ENCODE measurements at places on chromosomes 2 and 18.

DNA sequence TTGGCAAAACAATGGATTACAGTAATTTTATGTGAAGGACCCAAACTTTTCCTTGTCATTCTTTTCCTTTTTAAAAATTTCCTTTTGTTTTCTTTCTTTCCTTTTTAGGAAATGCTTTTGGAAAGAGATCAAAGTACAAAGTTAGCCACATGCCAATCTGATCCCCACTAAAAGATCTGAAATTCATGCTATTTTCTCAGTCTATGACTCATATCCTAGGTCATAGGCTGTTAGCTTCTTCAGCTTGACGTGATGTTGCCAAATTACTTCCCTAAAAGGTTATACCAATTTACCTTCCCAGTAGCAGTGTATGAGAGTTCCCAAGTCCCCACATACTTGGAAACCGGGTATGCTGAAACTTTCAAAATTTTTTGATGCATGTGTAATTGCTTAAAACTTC lies 355.3 kb downstream of the INSIG2 start:
- no peaks in the 10 kb centered on the region for H3K4me1 ChIP-seq
- no peaks in the 10 kb centered on the region for H3K36me3 ChIP-seq
- H3K4me3 ChIP-seq = no peak overlapping the region
- no peaks in the 10 kb centered on the region for H3K27me3 ChIP-seq
- DNase-seq = no peak
- no peak overlapping the region for H3K27ac ChIP-seq

- H3K36me3 ChIP-seq = no peaks in the 10 kb centered on the region
- peaks cover 17% of the 10 kb centered on the region for H3K4me1 ChIP-seq
- DNase-seq = peak; percentile 74
Observed at GRCh38 chr2:222239945-222240675, 58.7 kb downstream of the PAX3 start.

GRCh38 chr2:167551416-167551815 lies 663.1 kb downstream of the XIRP2 start:
- H3K27ac ChIP-seq = no peak overlapping the region
- no peak for DNase-seq
- H3K36me3 ChIP-seq = no peaks in the 10 kb centered on the region
- no peak overlapping the region for H3K4me3 ChIP-seq

- no peaks in the 10 kb centered on the region for H3K27me3 ChIP-seq
- H3K4me1 ChIP-seq = no peaks in the 10 kb centered on the region
- no peaks in the 10 kb centered on the region for H3K36me3 ChIP-seq
Observed at GRCh38 chr18:38250971-38251370, 685.4 kb upstream of the CELF4 start.

GRCh38 chr2:43265421-43265820 lies 39.0 kb upstream of the ZFP36L2 start:
- no peaks in the 10 kb centered on the region for H3K36me3 ChIP-seq
- H3K4me3 ChIP-seq = no peak overlapping the region
- no peaks in the 10 kb centered on the region for H3K27me3 ChIP-seq
- H3K27ac ChIP-seq = no peak overlapping the region
- no peak for DNase-seq

- no peaks in the 10 kb centered on the region for H3K4me1 ChIP-seq
- no peak for DNase-seq
- no peak overlapping the region for H3K4me3 ChIP-seq
- H3K36me3 ChIP-seq = no peaks in the 10 kb centered on the region
- H3K27me3 ChIP-seq = no peaks in the 10 kb centered on the region
Observed at GRCh38 chr2:60992985-60993392, 24.5 kb upstream of the PEX13 start.

- H3K4me1 ChIP-seq = no peaks in the 10 kb centered on the region
- no peaks in the 10 kb centered on the region for H3K27me3 ChIP-seq
Observed at GRCh38 chr18:38579764-38580163, 1014.2 kb upstream of the CELF4 start.

GRCh38 chr18:69954719-69955480 lies 7.2 kb upstream of the CD226 start:
- no peak overlapping the region for H3K4me3 ChIP-seq
- DNase-seq = no peak
- H3K27me3 ChIP-seq = no peaks in the 10 kb centered on the region
- no peaks in the 10 kb centered on the region for H3K4me1 ChIP-seq

DNA sequence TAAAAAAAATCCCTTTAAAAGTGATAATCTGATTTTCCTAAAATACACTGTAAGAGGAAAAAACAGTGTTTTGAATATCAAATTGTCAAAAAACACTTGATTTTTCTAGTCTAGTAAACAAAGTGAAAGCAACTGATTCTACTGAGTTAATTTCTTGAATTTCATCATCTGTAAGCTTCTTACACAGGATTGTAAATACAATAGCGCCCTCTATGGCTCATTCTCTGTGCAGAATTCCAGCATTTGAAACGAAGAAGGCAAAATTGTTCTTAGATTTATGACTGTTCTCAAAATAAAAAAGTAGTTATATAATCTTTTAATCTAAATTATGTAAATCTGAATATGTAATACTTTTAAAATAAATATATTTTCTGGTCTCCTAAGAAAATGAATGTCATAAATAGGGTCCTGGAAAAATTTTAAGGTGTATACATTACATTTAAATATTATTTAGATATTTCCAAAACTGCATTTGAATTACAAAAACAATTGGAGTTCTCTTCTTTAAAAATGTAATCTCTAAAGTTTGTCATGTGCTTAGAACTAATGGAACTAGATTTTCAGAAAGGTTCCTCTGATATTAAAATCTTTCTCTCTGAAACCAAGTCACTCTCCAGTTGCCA lies 176.9 kb upstream of the MC4R start:
- peak; percentile 53 for DNase-seq
- peaks cover 4% of the 10 kb centered on the region for H3K4me1 ChIP-seq
- H3K36me3 ChIP-seq = no peaks in the 10 kb centered on the region

- H3K36me3 ChIP-seq = no peaks in the 10 kb centered on the region
- H3K27ac ChIP-seq = no peak overlapping the region
- H3K27me3 ChIP-seq = no peaks in the 10 kb centered on the region
Observed at GRCh38 chr2:157259960-157260359, 2.5 kb downstream of the GALNT5 start.

GRCh38 chr18:68533641-68534040 lies 181.3 kb downstream of the TMX3 start:
- no peak overlapping the region for H3K4me3 ChIP-seq
- no peaks in the 10 kb centered on the region for H3K27me3 ChIP-seq
- no peak for DNase-seq
- no peaks in the 10 kb centered on the region for H3K36me3 ChIP-seq
- H3K4me1 ChIP-seq = no peaks in the 10 kb centered on the region

- no peaks in the 10 kb centered on the region for H3K27me3 ChIP-seq
- peaks cover 33% of the 10 kb centered on the region for H3K36me3 ChIP-seq
- no peak overlapping the region for H3K4me3 ChIP-seq
- no peaks in the 10 kb centered on the region for H3K4me1 ChIP-seq
- no peak overlapping the region for H3K27ac ChIP-seq
Observed at GRCh38 chr2:42245396-42245795, 76.2 kb downstream of the EML4 start.

GRCh38 chr2:139353874-139354273 lies 573.7 kb upstream of the NXPH2 start:
- H3K27me3 ChIP-seq = no peaks in the 10 kb centered on the region
- no peaks in the 10 kb centered on the region for H3K36me3 ChIP-seq
- H3K27ac ChIP-seq = no peak overlapping the region
- H3K4me1 ChIP-seq = no peaks in the 10 kb centered on the region
- DNase-seq = no peak

DNA sequence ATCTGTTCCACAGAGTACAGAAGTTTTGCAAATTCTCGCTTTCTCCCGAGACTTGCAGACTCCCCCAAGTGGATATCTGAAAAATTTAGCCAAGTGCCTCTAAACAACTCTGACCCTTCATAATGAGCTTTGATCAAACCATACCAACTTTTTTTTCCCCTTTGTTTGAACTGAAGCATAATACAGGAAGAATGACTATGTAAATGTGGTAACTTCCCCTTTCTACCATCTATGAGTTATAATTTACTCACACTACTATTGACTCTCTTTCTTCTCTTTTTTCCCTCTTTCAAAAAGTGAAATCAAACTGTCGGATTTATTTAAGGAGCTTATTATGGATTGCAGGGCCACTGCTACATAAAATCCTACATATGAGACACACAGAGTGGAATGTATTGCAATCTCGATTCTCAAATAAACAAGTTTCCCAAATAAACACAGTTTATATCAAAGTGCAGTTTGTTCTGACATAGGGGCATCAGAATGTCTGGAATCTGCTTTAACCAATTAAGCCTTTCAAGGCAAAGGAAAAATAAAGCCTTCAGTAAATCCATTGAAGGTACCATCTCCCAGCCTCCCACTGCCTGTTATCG lies 1.4 kb upstream of the ZNF804A start:
- peak overlapping the region; percentile 79 for H3K4me3 ChIP-seq
- H3K27ac ChIP-seq = no peak overlapping the region
- H3K4me1 ChIP-seq = no peaks in the 10 kb centered on the region

- H3K27ac ChIP-seq = no peak overlapping the region
- H3K4me3 ChIP-seq = no peak overlapping the region
- no peaks in the 10 kb centered on the region for H3K27me3 ChIP-seq
- no peaks in the 10 kb centered on the region for H3K4me1 ChIP-seq
- DNase-seq = no peak
Observed at GRCh38 chr2:142665241-142665640, 212.2 kb upstream of the KYNU start.

DNA sequence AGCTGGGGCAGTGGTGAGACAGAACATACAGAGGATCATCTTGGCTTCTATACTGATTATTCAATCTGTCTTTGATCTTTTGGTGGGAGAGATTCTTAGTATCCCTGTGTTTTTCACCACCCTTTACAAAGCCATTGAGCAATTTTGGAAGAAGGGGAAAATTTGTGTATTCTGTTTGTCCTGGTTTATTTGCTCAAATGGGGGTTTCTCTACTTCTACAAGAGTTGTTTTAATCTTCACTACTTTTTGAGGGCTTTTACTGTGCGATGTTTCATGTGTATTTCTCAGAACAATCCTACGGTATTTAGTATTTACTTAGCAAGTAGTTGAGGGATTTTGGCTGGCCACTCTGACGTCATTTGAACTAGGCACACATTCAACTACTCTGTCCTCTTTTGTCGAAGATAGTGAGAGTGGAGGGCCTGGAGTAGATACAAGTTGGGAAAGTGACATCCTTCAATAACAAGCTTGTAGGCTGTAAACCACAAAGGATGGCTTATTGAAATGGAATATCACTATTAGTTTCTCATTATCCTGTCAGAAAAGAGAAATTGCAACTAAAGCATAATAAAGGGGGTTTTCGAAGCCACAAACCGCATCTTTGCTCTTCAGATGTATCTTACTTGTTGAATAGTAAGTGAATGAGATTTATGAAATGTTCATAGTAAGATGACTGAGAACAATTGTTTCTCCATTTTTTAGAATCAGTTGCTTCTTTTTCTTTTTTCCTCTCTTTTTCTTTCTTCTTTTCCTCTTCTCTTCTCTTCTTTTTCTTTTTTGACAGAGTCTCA lies 24.8 kb downstream of the FMNL2 start:
- H3K36me3 ChIP-seq = no peaks in the 10 kb centered on the region
- H3K27ac ChIP-seq = no peak overlapping the region
- no peak overlapping the region for H3K4me3 ChIP-seq
- no peaks in the 10 kb centered on the region for H3K27me3 ChIP-seq
- no peak for DNase-seq

DNA sequence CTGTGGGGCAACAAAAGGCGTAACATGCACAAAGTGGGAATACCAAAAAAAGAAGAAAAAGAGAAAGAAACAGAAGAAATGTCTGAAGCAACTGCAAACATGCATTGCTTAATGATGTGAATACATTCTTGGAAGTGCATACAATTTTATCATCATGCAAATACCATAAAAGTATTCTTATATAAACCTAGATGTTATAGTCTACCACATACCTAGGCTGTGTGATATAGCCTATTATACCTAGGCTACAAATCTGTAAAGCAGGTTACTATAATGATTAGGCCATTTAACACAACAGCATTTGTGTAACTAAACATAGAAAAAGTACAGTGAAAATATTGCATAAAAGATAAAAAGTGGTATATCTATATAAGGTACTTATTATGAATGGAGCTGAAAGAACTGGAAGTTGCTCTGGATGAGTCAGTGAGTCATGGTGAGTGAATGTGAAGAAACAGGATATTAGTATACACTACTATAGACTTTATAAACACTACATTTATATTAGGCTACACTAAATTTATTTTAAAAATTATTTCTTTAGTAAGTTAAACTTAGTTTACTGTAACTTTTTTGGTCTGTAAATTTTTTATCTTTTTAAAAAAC lies 319.4 kb upstream of the KCNH7 start:
- no peaks in the 10 kb centered on the region for H3K4me1 ChIP-seq
- no peak for DNase-seq
- H3K4me3 ChIP-seq = no peak overlapping the region
- no peaks in the 10 kb centered on the region for H3K36me3 ChIP-seq

GRCh38 chr2:232142049-232142448 lies 180.5 kb downstream of the DIS3L2 start:
- peak; percentile 75 for DNase-seq
- no peak overlapping the region for H3K27ac ChIP-seq
- no peaks in the 10 kb centered on the region for H3K27me3 ChIP-seq

DNA sequence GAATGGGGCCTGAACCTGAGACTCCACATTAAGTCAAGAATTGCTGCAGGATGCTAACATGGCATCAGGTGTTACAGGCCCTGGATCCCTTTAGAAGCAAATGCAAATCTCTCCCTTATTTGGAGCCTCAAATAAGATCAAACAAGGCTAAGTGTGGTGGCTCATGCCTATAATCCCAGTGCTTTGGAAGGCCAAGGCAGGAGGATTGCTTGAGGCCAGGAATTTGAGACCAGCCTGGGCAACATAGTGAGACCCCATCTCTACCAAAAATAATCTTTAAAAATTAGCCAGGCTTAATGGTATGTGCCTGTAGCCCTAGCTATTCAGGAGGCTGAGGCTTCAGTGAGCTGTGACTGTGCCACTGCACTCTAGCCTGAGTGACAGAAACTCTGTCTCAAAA lies 89.4 kb downstream of the DYM start:
- H3K4me3 ChIP-seq = no peak overlapping the region
- DNase-seq = no peak
- H3K4me1 ChIP-seq = no peaks in the 10 kb centered on the region
- H3K27me3 ChIP-seq = no peaks in the 10 kb centered on the region
- H3K27ac ChIP-seq = no peak overlapping the region

DNA sequence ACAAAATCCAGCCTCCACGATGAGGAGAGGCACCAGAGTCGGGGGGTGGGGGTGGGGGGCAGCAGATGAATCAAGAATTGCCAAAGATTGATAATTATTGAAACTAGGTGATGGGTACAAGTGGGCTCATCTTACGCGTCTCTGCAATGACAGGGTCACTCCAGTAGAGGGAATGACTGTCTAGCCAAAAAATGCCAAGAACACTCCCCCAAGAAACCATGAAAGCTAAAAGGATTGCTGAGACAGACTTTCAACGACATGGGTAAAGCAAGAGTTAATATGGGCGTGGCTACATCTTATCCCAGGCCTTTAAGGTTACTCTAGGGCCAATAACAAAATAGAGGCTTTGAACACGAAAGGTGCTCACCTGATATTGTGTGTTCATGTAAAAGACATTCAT lies 86.5 kb downstream of the STK39 start:
- H3K36me3 ChIP-seq = peaks cover 7% of the 10 kb centered on the region
- H3K4me3 ChIP-seq = no peak overlapping the region
- no peak overlapping the region for H3K27ac ChIP-seq
- peaks cover 5% of the 10 kb centered on the region for H3K4me1 ChIP-seq
- DNase-seq = peak; percentile 70

Measured in endodermal cell (in vitro differentiated cells).